CD4-positive, alpha-beta T cell treated with Interleukin-6 for 4 hours (primary cell): ENCODE measurements at places on chromosomes 7 and 10.

- no peak for DNase-seq
Measured at GRCh38 chr7:132117636-132118035, 458.6 kb downstream of the PLXNA4 start.

GRCh38 chr7:129271500-129272355 is 46.9 kb downstream of the AHCYL2 start:
- DNase-seq, result peak; percentile 73

DNA sequence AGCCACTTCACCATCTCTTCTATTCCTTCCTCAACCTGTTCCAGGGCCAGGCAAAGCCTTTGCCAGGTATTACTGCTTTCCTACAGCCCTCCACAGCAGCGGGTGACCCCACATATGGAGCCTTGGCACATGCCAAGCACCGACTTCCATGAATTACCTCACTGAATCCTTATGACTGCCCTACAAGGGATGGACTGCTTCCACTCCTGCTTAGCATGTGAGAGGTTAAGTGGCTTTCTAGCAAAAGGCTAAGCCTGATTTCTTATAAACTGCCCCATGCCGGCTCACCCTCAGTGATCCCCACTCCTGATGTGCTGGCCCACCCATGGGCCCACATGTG is 44.0 kb upstream of the PDLIM1 start:
- no peak for DNase-seq

DNA sequence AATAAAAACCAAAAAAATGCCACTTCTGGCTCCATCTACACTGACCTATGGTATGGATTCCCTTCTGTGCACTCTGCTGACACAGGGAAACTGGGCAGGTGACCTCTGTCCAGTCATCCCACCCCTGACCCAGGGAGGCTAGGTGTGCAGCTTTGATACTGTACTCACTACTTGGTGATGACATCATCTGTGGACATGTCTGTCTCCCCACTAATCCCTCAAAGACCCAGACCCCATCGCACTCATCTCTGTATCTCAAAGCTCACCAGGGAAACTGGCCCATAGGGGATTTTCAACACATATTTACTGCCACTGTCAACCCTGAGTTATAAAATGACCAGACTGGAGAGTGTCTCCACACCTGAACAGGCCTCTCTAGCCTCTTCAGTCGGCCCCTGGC is 10.6 kb downstream of the SGMS1 start:
- no peak for DNase-seq

- DNase-seq, result no peak
Measured at GRCh38 chr7:25388681-25389080, 160.4 kb upstream of the NPVF start.

GRCh38 chr7:37218956-37219355 is 229.7 kb downstream of the ELMO1 start:
- DNase-seq, result no peak

DNA sequence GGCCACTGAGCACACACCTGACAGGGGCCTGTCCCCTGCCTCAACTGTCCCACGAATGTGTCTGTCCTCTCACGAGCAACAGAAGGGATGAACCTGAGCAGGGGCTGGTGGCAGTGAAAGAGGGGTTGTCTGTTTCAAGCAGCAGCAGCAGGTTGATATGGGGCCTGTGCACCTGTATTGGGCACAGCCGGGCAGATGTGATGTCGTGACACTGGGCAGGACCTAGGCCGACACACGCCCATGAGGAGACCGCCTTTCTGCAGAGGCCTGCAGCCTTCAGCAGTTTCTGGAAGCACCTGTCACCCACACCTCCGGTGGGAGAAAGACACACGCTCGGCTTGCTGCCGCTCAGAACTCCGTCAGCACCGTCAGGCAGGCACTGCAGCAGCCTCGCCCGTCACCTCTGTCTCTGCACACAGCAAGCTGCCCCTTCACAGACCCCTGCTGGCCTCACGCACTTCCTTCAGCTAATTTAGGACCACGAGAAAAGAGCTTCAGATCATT is 48.5 kb downstream of the AMZ1 start:
- no peak for DNase-seq

DNA sequence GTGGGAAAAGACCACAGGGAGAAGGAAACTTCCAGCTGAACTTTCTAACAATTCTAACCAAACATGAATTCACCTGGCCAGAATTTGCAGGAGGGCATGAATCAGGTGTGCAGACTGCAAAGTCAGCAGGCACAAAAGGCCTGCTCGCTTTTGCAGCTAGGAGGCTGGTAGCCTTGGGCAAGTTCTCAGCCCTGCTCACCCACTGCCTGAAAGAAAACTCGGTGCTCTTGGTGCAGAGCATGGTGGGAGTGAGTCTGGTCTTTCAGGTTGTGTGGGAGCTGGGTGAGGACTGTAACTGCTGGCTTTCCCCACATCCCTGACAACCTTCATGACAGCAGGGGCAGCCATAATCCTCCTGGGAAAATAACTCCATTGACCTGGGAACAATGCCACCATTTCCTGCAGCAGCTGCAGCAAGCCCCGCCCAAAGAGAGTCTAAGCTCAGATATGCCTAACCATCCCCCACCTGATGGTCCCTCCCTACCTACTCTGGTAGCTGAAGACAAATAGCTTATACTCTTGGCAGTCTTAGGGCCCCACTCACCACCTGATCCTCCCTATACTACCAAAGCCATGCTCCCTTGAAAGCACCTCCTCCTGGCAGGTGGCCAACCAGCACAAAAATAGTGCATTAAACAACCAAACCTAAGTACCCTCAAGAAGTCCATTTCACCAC is 31.6 kb downstream of the ZNF117 start:
- DNase-seq, result no peak

DNA sequence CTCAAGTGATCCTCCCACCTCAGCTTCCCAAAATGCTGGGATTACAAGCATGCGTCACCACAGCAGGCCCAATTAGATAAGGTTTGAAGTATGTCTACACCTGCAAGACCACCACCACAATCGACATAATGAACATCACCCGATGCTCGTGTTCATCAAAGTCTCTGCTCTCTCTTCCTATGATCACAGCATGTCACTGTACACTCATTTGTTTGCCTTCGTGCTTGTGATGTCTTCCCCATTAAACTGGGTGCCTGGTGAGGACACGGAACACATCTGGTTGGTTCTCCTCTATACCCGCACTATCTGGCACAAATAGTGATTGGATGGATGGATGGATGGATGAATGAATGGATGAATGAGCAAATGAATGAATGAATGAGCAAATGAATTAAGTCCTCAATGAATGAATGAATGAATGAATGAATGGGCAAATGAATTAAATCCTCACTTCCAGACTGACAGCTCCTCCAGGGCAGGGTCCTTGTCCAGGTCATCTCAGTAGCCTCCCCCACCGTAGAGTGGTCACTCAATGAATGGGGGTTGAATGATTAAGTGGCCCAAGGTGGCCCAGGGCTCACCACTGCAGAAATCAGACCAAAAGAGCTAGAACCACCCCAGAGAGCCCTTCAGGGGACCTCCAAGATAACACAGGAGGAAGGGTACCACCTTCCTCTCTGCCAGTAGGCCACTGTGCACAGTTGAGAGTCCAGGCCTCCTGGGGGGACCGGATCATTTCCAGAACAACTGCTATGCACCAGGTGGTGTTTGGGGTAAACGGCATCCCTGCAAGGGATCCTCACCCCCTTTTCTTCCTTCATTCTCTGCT is 101.9 kb upstream of the TNRC18 start:
- peak; percentile 15 for DNase-seq

- DNase-seq, result no peak
Measured at GRCh38 chr7:48033922-48034321, 1.4 kb upstream of the C7orf57 start.

DNA sequence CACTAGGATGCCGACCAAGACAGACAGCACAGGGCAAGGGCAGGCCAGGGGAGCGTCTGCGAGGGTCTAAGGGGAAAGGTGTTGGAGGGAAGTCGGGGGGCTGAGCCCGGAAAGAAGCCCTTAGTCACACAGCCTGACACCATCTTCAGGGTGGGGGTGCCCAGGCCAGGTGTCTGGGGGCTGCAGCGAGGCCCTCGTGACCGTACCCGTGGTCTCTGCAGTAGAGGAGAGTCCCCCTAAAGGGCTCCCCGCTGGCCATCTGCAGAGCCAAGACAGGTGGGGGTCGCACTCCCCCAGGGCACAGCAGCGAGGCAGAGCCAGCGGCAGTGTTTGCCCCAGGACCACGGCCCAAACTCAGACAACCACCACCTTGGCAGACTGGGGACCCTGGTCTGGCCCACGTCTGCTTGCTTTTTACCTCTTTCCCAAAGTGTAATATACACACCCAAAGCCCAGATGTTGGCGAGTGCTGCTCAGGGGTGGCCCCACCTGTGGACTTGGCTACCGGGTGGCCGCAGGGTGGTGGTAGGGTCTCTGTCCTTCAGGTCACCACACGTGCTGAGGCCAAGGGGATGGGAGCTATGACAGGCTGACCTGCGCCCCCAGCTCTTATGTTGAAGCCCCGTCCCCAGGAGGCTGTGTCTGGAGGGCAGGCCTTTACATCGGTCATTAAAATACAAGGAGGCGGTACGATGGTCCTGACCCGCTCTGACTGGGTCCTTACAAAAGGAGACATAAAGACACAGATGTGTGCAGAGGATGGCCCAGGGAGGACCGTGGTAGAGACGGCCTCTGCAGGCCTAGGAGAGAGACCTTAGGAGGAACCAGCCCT is 107.4 kb downstream of the DNAJB6 start:
- DNase-seq, result no peak

DNA sequence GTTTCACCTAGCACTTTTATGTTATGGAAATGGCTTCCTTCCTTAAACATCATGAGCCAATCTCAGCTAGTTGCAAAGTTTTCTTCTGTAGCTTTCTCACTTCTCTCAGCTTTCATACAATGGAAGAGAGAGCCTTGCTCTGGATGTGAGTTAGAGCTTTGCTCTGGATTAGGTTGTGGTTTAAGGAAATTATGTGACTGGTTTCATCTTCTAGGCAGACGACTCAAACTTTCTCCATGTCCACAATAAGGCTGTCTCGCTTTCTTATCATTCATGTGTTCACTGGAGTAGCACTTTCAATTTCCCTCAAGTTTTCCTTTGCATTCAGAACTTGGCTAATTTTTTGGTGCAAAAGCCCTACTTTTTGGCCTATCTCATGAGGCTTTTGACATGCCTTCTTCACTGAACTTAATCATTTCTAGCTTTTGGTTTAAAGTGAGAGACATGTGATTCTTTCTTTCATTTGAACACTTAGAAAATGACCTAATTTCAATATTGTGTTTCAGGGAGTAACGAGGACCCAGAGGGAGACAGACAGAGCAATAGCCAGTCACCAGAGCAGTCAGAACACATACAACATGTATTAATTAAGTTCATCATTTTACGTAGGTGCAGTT is 49.8 kb downstream of the CNOT4 start:
- DNase-seq, result no peak

- peak; percentile 70 for DNase-seq
Measured at GRCh38 chr7:1925973-1926907, 256.2 kb downstream of the ELFN1 start.

DNA sequence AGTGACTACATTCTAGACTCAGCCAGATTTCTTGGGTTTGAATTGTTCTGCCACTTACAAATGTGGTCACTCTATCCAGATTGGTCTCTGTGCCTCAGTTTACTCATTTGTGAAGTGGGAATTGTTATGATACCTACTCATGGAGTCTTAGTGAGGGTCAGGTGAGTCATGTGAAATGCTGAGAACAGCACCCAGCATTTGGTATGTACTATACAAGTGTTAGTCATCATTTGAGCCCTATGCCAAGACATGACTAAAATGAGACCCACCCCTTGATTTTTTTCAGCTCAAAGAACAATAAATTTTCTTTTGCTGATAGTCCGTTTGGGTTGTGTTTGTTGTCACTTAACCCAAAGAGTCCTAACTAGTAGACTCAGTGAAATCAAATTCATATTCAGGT is 92.8 kb downstream of the CHN2 start:
- DNase-seq, result no peak

DNA sequence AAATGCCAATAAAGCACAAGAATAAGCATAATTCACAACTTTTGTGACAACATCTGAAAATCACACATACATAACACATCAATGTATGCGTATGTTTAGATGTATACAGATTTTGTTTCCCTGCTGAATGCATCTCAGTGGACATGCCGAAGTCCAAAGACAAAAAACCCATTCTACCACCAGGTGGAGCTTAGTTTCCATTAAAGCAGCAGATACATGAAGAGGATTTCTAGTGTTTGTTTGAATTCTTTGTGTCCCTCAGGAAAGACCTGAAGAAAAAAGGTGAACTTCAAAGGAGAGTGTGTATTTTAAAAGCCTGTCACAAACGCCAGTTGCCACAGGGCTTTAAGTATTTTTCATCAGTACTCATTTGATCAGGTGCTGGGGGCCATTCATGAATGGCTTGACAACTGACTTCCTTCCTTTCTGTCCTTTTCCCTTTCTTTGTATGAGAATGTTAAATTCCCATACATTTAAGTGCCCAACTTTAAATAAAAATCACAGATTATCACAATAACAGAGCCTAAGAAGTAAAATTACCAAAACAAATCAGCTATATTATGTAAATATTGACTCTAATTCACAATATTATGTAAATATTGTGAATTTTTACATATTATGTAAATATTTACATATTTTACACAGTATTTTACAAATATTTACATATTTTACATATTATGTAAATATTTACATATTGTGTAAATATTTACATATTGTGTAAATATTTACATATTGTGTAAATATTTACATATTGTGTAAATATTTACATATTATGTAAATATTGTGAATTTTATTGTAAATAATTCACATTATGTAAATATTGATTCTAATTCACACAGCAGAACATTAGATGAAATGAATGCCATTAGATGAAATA is 343.0 kb downstream of the CRPPA start:
- DNase-seq, result no peak

DNA sequence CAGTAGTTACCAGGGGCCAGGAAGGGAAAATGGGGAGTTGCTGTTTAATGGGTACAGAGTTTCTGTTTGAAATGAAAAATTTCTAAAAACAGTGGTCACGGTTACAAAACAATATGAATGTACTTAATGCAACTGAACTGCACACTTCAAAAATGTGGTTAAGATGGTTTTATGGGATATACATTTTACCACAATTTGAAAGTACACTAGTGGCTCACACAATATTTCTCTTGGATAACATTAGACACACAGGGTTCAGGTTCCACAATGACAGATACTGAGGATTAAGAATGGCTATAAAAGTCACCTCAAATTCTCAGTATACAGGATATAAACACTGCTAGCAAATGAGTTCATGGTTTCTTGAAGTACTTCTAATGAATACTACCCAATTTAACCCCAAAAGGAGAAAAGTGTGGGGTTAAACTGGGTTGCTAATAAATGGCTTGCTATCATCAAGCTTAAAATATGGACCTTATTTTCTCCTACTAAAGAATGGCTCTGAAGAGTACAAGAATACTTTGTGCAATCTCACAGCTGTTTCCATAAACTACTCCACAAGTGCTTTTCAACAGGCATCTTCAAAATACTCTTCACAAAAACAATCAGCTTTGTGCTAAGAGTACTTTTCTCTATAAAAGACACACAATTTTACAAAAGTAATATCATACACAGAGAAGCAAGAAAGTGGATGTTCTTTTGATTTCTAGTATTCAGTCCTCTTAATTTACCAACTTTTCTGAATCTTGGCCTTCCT is 92.9 kb downstream of the SRPK2 start:
- no peak for DNase-seq
